Calu3 (cell line): ENCODE measurements at places on chromosomes 16 and 17. TPM values are rescaled to one million over a fixed set of nuclear protein-coding genes. Genes with fewer than 3 reads are reported as not detected.

- DNase-seq: peak; percentile 70
These were observed 60.5 kb downstream of the CREBBP start for GRCh38 chr16:3819746-3820724.

- no peak for DNase-seq
These were observed 7.4 kb downstream of the MED13 start for GRCh38 chr17:62057696-62058095.

DNA sequence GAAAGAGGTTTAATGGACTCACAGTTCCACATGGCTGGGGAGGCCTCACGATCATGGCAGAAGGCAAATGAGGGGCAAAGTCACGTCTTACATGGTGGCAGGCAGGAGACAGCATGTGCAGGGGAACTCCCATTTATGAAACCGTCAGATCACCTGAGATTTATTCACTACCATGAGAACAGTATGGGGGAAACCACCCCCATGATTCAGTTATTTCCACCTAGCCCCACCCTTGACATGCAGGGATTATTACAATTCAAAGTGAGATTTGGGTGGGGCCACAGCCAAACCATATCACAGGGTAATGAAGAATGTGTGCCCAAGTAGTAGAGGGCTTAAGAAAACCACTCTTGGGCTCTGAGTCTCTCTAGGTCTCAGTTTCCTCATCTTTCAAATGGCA is 85.1 kb downstream of the PRKCB start:
- DNase-seq: no peak

DNA sequence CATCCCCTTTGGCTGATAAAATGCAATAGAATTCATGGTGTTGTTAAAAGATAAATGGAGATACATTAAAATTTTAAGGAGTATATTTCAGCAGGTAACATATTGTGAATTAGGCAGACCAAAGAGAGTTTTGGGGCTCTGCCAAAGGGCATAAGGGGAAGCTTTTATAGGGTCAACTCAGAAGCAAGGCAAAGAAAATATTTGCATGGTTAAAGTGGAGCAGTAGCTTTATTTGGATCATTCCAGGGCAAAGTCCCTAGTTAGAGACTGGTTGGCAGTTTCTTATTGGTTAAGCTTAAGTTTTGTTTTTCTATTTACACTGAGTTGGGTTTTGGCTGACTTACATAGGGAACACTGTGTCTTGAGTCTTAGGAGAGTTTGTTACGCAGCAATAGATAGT is 75.1 kb upstream of the CA10 start:
- no peak for DNase-seq

DNA sequence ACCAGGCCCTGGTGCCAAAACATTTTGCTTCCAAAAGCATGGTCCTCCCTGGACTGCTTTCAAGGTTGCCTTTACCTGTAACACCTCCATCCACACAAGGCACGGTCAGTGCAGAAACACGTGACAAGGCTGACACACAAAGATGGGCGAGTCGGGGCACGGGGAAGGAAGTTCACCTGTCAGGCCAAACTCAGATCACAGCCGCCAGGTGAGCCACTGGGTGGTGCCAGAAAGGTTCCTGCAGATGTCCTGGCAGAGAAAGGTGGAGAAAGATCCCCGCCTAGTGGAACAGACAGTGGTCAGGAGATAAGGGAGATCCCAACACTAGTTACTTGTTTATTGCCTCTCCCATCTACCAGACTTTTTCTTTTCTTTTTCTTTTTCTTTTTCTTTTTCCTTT is 155.3 kb downstream of the AIPL1 start:
- DNase-seq: peak; percentile 55

DNA sequence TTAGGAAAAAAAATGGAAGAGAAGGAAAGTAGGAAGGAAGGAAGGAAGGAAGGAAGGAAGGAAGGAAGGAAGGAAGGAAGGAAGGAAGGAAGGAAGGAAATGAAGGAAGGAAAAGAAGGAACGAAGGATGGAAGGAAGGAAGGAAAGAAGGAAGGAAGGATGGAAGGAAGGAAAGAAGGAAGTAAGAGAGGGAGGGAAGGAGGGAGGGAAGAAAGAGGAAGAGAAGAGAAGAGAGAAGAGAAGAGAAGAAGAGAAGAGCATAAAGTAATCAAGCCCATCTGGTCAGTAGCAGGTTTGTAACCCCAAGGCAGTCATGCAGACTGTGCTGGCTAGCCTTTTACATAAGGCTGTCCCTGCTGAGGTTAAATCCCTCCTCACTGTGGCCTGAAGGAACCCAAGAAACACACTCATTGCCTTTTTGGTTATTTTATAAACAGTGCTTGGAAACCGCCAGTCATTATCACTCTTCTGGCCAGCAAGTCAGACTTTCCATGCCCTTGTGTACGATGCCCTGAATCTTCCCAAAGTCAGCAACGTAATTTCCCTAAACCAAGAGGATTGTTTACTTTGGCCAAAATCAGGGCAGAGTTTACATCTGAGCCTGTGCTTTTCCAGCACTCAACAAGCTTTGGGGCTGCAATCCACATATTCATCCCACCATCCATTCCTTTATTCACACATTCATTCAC is 409.6 kb upstream of the MAF start:
- no peak for DNase-seq

Gene PRSS8
- 108 and 138 TPM in 2 replicates for total RNA-seq

Gene NOS2
- not detected in 2 replicates for total RNA-seq
